Lung microvascular endothelial cell (primary cell): ENCODE measurements at places on chromosomes 13 and 19. TPM values are rescaled to one million over a fixed set of nuclear protein-coding genes. Genes with fewer than 3 reads are reported as not detected.
A peak's percentile ranks its signal among the peaks of the same experiment; 100 is the strongest.

The DENND1C gene
- not detected in 2 replicates for total RNA-seq

GRCh38 chr19:44948763-44949374 lies 3.0 kb downstream of the APOC2 start:
- no peak for DNase-seq

The PGLYRP2 gene
- not detected in 2 replicates for total RNA-seq

GRCh38 chr13:100602493-100603111 lies 14.0 kb upstream of the GGACT start:
- peak; percentile 21 for DNase-seq

- DNase-seq: no peak
Measured at GRCh38 chr13:35729926-35730627, 253.6 kb upstream of the MAB21L1 start.

DNA sequence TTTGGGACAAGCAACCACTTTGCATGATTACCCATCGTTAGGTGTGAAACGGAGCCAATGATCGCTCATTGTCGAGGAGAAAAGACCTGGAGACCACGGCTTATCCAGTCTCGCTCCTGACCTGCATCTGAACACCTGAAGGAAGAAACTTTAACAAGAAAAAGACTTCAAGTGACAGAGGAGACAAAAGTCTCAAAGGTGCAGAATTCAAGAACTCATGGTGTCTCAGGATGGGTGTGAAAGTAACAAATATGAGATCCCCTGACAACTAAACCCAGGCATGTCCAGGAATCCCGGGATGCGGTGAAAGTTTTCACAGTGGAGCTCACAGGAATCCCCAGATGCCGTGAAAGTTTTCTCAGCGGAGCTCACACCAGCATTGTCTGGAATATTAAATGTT lies 6.3 kb upstream of the ATP11A start:
- DNase-seq: no peak

DNA sequence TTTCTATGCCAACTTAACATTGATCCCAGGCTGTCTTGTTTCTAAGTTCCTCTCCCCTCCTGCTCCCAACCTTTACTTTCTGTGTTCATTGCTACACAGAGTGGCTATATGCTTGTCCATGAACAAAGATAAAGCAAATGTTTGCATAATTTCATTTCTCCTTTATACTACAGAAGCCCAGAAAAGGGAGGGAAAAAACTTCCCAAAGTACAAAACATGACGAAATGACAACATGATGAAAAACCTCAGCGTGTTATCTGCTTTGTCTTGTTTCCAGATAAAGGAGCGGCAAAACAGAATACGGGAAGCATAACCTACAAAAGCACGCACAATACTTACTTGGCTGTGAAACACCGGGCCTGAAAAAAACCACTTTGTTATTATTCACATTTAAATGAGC lies 336.8 kb downstream of the DNAJC15 start:
- no peak for DNase-seq

- no peak for DNase-seq
Measured at GRCh38 chr13:111946214-111946613, 120.7 kb upstream of the SOX1 start.

- no peak for DNase-seq
Measured at GRCh38 chr19:10238172-10238783, 7.1 kb upstream of the S1PR2 start.

GRCh38 chr13:45786293-45786920 lies 65.1 kb downstream of the SIAH3 start:
- no peak for DNase-seq

DNA sequence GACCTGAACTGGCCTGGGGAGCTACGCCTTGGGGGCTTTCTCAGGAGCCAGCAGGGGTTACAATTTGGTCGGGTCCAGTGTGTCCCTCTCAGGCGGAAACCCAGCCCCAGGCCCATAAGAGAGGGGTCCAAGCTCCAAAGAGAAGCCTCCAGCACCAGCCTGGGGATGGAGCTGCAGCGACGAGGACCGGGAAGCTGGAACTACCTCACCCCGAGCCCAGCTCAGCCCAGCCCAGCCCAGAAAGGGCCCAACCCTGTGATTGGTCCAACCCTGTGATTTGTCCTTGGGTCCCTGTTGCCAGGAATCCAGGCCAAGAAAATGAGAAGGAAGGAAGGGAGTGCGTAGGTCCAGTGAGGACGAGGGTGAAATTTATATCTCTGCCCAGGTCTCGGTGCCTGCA lies 24.1 kb downstream of the CLEC4M start:
- no peak for DNase-seq

The CYP4F11 gene
- total RNA-seq: not detected in 2 replicates

DNA sequence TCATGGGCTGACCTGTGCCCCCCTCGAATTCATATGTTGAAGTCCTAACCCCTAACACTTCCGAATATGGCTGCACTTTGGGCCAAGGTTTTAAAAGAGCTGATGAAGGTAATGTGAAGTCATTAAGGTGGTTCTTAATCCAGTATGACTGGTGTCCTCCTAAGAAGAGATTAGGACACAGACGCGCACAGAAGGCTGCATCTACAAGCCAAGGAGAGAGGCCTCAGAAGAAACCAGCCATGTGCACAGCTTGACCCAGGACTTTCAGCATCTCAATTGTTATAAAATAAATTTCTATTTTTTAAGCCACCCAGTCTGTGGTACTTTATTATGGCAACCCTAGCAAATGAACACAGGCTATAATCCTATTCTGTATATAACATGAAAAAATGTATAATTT lies 99.9 kb downstream of the DOCK9 start:
- no peak for DNase-seq

The COL5A3 gene
- total RNA-seq: under 0.01 TPM in 2 replicates

DNA sequence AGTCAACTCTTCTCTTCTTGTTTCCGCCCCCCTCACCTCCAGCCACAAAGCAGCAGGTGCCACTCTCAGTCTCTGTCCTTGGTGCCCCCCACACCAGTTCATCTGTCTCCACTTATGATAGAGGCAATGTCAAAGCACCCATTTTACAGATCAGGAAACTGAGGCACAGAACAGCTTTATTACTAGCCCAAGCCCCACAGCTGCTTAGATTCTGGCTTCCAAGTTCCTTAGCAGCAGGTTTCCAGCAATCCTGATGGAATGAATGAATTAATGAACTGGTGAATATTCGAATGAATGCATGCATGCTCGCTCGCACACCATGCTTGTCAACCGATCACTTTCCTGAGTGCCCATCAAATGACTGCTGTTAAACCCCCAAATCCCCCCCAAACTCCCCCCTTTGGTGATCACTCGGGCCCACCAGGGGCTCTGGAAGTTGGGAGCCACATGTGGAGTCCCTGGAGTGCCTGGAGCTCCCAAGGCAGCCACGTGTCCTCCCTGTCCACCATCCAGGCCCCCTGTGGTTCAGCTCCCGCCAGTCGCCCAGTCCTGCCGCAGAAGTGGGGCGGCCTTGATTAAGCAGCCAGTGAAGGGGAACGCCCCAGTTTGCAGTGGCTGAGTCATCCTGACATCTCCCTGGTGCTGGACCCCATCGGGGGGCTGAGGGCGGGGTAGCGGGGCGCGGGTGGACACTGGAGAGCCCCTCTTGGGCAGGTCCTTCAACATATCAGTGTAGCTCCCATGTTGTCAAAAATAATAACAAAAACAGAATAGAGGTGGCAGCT lies 6.8 kb downstream of the PTPRS start:
- no peak for DNase-seq

DNA sequence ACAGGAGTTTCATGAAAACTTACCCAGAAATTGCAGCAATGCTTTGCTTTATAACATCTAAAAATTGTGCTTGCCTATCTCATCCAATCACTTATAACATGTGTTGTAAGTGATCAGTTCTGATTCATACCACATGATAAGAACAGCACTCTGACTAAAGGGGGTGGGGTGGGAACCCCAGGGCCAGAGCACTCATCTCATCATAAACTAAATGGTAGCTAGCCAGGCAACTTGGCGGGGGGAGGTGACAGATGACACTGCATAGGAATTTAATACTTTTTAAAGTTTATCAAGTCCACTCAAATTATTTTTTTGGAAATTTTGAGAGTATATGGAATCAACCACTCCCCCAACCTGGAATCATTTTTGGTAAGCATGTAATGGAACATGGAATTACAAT lies 42.1 kb downstream of the FOXO1 start:
- DNase-seq: peak; percentile 38

- DNase-seq: no peak
Measured at GRCh38 chr13:34638897-34639296, 303.2 kb upstream of the NBEA start.

The KLF1 gene
- total RNA-seq: not detected in 2 replicates

- peak; percentile 88 for DNase-seq
Measured at GRCh38 chr19:47713046-47714021, at the start of gene EHD2. EHD2 (plus strand) TSS chr19:47713422; CDS start chr19:47716613, 3,191 bp downstream.

DNA sequence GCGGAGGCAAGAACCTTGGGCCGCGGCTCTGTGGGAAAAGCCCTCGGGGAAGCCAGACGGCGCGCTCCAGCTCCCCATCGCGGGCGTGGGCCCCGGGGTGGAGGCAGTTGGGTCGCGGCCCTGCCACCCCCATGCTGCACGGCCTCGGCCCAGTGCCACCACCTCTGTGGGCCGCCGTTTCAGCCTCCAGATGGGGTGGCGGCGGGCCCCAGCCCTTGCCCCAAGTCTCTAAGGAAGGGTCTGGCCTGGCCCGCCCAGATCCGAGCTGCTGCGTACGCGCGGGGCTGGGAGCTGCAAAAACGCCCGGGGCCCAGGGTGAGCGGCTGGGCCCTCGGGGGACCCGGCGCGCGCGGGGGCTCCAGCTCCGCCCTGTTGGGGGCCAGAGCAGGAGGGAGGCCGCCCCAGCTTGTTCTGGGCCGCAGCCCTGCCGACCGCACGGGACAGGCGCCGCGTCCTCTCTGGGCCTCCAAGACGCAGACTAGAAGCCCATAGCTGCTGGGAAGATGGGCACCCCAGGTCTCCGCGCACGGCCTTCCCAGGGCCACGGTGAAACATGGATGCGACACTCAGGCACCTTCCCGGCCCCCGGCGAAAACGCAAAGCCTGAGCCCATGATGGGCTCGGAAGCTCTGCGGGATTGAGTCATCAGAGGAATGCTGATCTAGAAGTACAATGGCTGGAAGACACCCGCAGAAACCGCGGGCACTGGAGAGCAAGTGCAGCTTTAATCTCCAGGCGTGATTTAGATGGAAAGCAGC lies 110.1 kb downstream of the KCTD15 start:
- DNase-seq: peak; percentile 49

The SHISA7 gene
- total RNA-seq: not detected in 2 replicates

- DNase-seq: no peak
Measured at GRCh38 chr13:113612607-113613006, 28.1 kb downstream of the TFDP1 start.

GRCh38 chr13:44872751-44873150 lies 116.5 kb downstream of the NUFIP1 start:
- DNase-seq: no peak

The ATP4B gene
- not detected in 2 replicates for total RNA-seq

GRCh38 chr13:77637588-77637987 lies 59.9 kb upstream of the SLAIN1 start:
- DNase-seq: no peak

GRCh38 chr19:2076526-2076944 lies 19.6 kb downstream of the MOB3A start:
- no peak for DNase-seq

DNA sequence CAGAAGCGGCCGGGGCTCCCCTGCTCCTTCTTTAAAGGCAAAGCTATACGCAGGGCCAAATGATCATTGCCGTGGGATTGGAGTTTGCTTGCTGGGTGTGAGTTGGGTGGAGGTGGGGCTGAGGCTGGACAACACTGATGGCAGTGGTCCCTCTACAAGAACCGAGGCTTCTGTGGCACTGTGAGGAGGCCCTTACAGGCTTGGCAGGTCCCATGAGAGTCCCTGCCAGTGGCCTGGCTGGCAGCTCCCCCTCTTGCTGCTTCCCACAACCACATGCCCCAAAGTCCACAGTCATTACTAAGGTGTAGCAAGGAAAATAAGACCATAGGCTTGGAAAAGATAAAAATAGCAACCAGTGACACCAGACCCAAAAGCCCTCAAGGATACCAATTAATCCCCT lies 98.4 kb downstream of the ANKRD10 start:
- no peak for DNase-seq

The SWSAP1 gene
- 0.65 and 1.2 TPM in 2 replicates for total RNA-seq

DNA sequence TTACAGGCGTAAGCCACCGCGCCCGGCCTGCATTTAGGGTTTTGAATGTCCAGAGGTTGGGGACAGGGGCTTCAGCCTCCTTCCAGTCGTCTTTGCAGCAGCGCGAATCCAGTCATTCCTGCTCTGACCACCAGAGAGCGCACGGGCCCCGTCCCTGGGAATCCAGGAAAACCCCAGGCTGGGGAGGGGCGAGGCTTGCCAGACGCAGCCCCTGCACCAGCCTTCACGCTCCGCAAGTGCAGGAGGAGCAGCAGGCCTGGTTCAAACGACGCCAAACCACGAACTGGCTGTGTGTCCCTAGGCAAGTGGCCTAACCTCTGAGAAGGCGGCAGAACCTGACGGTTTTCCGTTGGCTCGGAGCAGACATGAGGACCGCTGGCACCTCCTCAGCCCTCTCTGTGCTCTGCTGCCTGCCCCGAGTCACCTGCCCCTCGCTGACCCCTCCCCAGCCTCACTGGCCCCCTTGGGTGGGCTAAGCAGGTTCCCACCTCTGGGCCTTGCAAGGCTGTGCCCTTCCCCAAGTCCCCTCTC lies 2.0 kb upstream of the RNF126 start:
- peak; percentile 73 for DNase-seq

GRCh38 chr19:45420356-45420755 lies 3.4 kb downstream of the ERCC1 start:
- no peak for DNase-seq

DNA sequence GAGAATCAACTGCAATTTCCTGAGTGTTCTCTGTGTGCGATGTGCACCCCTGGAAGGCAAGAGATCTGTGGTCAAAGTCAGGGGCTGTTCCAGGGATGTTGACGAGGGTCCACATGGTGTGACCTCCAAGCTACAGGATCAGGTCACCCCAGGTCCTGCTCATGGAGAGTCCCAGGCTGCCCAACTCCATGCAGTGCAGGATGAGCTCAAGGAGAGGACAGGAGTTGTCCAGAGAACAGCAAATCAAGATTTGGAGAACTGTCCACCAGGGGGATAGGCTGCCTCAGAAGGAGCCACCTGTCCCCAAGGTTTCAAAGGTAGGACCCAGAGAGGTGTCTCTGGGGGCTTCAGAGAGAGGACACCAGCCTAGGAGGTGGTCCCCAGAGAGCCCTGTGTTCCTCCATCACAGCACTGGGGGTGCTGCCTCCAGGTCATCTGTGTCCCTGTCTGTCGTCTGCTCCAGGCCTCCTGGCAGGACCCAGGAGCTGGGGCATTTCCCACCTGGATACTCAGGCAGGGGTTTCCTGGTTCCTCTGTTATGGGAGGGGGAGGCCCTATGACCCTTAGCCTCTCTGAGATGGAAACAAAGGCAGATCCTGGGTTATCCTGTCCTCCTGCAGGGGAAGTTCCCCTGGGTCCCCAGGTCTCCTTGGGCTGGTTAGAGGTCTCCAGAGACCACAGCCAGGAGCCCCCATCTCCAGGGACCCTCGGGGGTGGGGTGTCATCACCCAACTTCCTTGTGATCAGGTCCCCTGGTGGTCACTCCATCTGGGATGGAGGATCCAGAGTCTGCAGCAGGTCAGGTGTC lies 2.1 kb upstream of the CEACAM7 start:
- no peak for DNase-seq
